Dermis blood vessel endothelial cell (primary cell): ENCODE measurements at places on chromosomes 13 and 19. TPM values are rescaled to one million over a fixed set of nuclear protein-coding genes. Genes with fewer than 3 reads are reported as not detected.

DNA sequence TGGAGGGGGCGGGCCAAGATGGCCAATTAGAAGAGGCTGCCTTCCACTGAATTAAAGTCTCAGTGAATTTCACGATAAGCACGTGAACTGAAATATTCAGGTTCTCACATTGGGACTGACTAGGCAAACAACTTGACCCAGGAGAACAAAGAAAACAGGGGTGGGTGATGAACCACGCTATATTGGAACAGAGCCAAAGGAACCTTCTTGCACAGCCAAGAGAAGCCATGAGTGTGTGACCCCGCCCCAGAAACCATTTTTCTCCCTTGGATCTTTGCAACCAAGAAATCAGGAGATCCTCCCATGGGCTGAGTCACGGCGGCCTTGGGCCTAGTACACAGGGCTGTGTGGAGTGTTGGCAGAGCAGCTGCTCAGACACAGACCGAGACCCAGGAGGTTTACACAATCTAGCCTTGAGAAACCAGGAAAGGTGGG lies 36.8 kb downstream of the ERICH4 start:
- DNase-seq, result peak; percentile 98

DNA sequence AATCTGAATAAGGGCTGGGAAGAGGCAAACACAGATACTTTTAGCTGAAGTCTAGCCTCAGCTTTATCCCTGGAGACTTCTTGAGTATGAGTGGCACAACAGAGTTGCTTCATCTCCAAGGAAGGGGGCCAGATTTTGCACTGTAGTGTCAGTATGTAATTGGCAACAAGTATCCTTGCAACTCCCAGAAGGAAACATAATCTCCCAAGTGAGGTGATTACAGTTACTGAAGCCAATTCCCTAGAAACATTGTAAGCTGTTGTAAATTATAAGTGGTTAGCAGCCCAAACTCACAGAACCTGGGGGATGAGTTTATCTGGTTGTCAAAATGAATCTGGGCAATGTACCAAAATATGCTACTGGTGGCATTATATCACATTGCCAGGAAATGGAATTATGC lies 2065.7 kb upstream of the PCDH20 start:
- no peak for DNase-seq

- DNase-seq, result no peak
Observed at GRCh38 chr19:42577016-42577415, 17.7 kb downstream of the CEACAM8 start.

DNA sequence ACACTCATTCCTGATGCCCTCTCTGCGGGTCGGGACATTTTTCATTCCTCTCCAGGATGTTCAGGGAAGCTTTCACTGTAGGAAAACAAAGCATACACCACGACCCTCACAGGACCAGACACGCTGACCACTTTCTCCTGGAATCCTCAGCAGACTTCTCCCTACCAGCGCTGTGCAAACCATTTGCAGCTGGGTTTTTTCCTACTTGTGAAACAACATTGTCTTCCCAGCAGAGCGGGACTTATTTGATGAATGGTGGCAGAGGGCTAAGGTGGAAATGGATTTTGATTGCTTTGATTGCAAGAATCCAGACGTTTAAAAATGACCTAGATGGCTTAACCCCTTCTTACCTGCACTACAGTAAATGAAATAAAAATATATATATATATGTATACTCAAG lies 265.9 kb downstream of the TBC1D4 start:
- DNase-seq, result no peak

GRCh38 chr13:40777166-40777808 lies 6.3 kb upstream of the MRPS31 start:
- peak; percentile 75 for DNase-seq

GRCh38 chr13:74230984-74231501 lies 96.8 kb upstream of the KLF12 start:
- DNase-seq, result no peak

DNA sequence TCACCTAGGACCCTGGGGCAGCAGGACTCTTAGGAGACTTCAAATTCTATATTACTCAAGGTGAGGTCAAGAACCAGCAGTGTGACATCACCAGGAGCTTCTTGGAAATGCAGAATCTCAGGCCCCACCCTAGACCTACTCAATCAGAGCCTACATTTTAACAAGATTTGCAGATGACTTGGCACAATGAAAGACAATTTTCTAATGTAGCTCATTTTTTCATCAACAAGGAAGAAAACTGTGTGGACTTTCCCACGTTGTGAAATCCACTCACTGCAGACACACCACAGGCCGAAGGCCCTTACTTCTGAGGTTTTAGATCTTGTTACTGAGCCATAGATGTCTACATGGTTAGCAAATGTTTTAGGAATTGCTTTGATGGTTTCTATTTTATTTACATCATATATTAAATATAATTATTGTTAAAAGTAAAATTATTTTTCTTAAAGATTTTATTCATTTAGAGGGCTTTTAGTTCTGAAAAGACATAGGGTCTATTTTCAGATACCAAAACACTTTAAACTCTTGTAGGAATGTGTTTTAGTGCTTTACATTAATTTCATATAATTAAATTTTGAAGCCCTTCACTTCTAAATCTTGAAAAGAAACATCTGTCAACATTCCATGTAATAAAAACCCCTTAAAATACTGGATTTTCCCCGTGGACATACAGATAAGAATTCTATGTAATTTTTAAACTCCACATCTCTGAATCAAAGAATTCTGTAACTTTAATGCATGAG lies 18.5 kb upstream of the STARD13 start:
- DNase-seq, result no peak

DNA sequence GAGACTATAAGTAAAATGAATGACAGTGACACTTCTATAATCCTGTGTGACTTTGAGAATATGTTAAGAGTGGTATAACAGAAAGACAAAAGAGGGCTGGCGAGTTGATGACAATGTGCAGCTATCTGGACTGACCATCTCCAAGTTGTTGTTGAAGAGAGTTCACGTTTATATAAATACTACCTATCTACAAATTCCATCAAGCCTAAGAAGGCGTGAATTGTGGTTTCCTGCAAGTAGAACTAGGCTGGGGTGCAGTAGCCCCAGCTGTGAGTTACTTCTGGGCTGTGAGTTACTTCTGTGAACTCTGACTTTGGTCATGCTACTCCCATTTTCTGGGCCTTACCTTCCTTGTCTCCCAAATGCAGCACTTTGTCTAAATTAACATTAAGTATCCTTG lies 561.0 kb downstream of the TBC1D4 start:
- DNase-seq, result no peak

- peak; percentile 18 for DNase-seq
Observed at GRCh38 chr19:44891016-44891882, at the start of gene TOMM40. Gene TOMM40 (plus strand): TSS chr19:44891254. CDS start chr19:44891416, 162 bp downstream.

GRCh38 chr13:79427265-79427664 lies 21.2 kb upstream of the RBM26 start:
- no peak for DNase-seq

- no peak for DNase-seq
Observed at GRCh38 chr19:2791876-2792275, 6.6 kb downstream of the THOP1 start.

- no peak for DNase-seq
Observed at GRCh38 chr19:43782311-43782660, 1.5 kb upstream of the KCNN4 start.

- no peak for DNase-seq
Observed at GRCh38 chr13:51019026-51019425, 92.0 kb downstream of the C13orf42 start.

DNA sequence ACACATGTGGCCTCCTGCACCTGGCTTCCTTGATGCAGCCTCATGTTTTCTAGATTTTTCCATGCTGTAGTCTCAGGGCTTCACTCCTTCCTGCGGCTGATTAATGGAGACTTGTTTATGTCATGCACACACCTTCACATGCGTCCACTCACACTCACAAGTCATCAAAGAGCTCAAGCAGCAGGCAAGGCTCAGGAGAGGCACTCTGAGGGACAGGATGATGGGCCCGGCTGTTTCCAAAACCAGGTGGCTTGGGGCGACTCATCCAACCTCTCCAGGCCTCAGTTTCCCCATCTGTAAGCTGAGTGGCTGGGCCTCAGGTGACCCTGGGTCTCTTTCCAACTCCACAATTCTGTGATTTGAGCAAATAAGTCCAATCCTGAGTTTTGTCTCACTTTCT lies 36.9 kb downstream of the RASA3 start:
- no peak for DNase-seq

DNA sequence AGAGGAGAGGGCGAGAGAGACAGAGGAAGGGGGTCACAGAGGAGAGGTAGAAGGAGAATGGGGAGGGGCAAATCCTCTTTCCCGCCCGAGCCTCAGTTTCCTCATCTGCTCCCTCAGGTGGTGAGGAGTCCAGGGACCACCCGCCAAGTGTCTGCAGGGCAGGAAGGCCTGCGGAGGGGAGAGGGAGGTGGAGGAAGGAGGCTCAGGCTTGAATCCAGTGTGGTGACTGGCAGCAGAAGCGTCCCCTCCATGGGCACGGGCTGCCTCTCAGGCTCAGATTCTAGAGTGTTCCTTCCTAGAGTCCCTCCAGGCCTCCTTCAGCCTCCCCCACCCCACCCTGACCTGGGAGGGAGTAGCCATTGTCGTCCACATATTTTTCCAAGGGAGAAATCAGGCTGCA lies 16.5 kb upstream of the GARIN5A start:
- DNase-seq, result no peak

GRCh38 chr19:49400029-49400428 lies 12.0 kb downstream of the KASH5 start:
- no peak for DNase-seq

DNA sequence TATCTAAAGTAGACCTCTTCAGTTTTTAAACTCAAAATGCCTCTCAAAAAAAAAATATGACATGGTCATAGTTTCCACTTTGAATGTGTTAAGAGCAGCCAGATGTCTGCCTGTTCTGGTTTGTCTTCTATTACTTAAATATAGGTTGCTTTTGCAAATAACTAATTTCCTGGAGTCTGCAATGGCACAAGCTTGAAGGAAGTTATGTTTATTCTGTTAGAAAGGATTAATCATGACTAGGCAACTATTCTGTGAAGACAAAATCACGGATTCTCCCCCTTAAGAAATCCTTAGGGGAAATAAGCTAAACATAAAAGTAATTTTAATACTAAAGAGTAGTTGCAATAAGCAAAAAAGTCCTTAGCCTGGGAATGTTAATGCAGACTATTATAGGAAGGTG lies 26.3 kb downstream of the SKA3 start:
- DNase-seq, result peak; percentile 4

GRCh38 chr19:53172889-53173288 lies 14.0 kb upstream of the ZNF347 start:
- DNase-seq, result peak; percentile 28

- DNase-seq, result no peak
Observed at GRCh38 chr19:35843676-35844481, 8.4 kb downstream of the NPHS1 start.

DNA sequence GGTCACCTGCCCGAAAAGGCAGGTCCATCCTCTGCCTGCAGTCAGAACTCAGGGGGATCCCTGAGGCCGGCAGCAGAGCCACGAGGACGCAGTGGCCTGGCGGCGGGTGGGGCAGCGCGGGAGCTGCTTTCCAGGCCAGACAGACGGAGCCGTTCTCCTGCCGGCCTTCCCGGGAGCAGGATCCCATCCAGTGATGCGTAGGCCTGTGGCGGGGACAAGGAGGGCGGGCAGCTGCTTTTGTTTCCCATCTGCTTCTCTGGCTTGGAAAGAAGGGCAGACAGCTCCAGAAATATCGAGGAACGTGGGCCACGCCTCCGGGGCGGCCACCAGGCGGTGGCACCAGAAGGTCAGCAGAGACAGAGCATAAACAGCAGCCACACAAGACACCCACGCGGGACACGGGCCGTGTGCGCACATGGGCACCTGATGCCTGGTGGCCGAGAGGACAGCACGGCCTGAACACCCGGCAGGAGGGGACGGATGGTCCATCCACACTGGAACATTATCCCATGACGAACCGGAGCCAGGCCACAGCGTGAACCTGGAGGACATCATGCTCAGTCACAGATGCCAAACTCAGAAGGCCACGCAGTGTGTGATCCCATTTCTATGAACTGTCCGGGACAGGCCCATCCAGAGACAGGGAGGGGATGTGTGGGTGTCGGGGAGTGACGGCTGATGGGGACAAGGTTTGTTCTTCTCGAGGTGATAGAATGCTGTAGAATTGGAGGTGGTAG lies 13.9 kb upstream of the MKNK2 start:
- DNase-seq, result no peak

GRCh38 chr13:106100171-106100919 lies 435.1 kb downstream of the EFNB2 start:
- DNase-seq, result no peak

DNA sequence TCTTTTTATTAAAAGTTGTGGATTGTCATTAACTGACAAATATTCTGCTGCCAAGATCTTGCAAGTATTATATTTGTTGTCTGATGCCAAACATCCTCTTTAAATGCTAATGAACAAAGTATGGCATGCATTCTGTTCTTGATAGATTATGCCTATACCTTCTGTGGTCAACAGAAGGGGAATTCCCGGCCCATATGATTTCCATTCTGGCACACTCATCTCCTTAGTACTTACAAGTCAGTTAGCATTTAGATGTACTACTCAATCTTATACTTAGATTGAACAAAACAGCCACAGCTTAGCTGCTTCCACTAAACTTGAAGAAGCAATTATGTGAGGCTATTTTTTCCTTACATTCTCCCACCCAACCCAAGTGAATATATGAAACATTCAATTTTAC lies 246.1 kb upstream of the DACH1 start:
- no peak for DNase-seq

DNA sequence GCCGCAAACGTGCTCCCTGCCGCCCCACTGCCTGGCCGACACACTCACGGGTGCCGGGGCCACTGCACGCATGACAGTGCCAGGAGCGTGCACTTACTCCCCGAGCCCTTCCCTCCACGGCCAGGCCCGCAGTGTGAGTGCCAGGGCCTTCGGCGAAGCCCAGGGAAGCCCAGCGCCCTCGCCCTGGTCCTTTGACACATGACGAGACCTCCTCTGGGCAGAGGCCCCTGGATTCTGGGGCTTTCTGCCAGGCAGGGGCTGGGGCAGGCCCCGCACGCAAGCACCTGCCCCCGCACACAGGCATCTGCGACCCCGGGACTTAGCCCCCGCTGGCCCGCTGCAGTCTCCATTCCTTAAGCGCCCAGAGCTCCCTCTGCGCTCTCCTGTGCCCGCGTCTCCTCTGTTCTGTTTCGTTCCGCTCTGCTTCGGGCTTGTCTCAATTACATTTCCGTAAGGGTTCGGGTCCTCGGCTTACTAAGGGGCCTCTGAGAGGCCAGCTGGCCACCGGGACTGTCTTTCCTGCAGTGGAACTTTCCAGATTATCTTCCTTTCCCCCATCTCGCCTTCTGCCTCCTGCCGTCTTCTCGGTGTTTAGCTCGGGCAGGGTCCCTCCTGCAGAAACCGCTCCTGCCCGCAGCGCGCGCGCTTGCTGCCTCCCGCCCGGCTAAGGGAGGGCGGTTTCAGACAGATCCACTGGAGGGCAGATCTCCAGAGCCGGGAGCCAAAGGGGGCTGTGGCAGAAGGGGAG lies 98.8 kb downstream of the ING1 start:
- DNase-seq, result peak; percentile 43

- no peak for DNase-seq
Observed at GRCh38 chr13:75985132-75985531, 349.0 kb downstream of the LMO7 start.

RNF17 gene
- total RNA-seq, result 0.09 TPM in 1 of 2 replicates, not detected in the other

ZNF432 gene
- 6.5 and 10.0 TPM in 2 replicates for total RNA-seq

BST2 gene
- total RNA-seq, result 1.8 and 6.5 TPM in 2 replicates

ANKRD24 gene
- 0.42 and 0.68 TPM in 2 replicates for total RNA-seq

ZNF724 gene
- 5.6 and 8.7 TPM in 2 replicates for total RNA-seq

SIGLEC5 gene
- not detected in 2 replicates for total RNA-seq

EGLN2 gene
- 159 and 197 TPM in 2 replicates for total RNA-seq

TEX29 gene
- total RNA-seq, result 0.14 and 0.85 TPM in 2 replicates

GNA15 gene
- under 0.01 and 0.23 TPM in 2 replicates for total RNA-seq
